ENCODE measurements at places on chromosomes 2 and 18. TPM values are rescaled to one million over a fixed set of nuclear protein-coding genes. Genes with fewer than 3 reads are reported as not detected.

Gene STARD6
- not detected for total RNA-seq

Gene ZFP36L2
- 63.1 TPM for total RNA-seq

GRCh38 chr2:158619496-158619895, 162.7 kb downstream of the PKP4 start:
- DNase-seq = no peak

DNA sequence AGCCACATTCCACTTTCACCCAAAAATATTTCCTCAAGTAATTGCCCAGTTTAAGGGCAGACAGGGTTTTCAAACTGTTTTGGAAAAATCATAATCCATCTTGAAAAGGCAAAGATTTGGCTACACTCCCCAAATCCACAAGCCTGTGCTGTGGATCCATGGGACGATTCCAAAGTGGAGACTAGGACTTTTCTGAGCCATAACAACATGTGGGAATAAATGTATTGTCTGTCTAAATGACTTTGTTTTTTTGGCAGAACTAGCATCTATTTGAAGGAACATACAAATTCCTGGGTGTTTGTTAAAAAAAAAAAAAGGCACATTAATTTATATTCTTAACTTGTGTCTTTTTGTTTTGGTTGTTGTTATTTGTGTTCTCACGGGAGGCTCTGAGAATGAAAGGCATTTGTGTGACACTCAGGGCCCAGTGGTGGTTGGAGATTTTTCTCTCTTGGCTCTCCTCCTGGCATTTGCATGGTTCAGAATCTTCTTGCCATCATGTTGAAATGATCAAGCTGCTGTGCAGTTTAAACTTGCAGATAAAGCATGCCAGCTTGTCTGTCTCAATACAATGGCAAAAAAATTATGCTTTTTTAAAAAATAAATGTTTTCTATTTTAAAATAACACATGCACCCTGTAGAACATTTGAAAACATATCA, 277.4 kb downstream of the EN1 start:
- DNase-seq = peak; percentile 70

DNA sequence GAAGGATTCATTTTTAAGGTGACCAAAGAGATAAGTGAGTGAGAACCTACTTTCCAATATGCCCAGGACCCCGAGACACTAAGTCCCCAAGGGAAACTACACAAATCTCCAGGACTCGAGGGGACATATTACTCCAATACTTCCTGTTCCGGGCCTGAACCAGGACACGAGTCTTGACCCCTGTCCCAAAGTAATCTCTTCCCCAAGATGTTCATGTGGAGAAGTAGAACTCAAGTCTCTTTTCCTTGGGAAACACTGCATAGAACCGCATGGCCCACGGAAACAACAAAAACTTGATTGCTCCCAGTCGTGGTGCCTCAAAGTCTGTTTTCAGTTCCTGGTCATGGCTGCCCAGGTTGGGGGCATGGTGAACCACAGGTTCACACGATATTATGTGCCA, 87.2 kb upstream of the ZEB2 start:
- DNase-seq = no peak
